ENCODE measurements at places on chromosomes 12 and 14. TPM values are rescaled to one million over a fixed set of nuclear protein-coding genes. Genes with fewer than 3 reads are reported as not detected.

- DNase-seq: no peak
Measured at GRCh38 chr14:91374879-91375702, 42.5 kb downstream of the CCDC88C start.

GRCh38 chr12:52041035-52041434 is 10.2 kb upstream of the NR4A1 start:
- DNase-seq: no peak

DNA sequence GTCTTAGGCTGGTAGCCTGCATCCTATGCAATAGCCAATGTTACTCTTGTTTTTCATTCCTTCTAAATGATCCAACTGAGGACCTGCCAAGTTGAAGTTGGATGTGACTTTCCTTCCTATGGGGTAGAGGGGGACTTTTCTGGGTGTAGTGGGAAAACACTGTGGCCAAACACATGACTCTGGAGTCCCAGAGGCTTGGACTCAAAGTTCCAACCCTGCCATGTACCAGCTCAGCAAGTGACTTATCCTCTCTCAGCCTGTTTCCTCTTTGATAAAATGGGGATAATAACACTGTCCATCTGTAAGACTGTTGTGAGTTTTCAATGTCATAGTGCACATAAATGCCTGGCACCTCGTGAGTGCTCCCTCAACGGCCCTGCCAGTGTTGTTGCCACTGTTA is 97.0 kb downstream of the ZFP36L1 start:
- DNase-seq: no peak

The PCED1B gene
- 2.9 TPM for total RNA-seq

The PPM1A gene
- 40.2 TPM for total RNA-seq

The ZC3H14 gene
- total RNA-seq: 67.8 TPM
